Fibroblast of villous mesenchyme (primary cell): ENCODE measurements at places on chromosomes 11 and 22.
A peak's percentile ranks its signal among the peaks of the same experiment; 100 is the strongest.

DNA sequence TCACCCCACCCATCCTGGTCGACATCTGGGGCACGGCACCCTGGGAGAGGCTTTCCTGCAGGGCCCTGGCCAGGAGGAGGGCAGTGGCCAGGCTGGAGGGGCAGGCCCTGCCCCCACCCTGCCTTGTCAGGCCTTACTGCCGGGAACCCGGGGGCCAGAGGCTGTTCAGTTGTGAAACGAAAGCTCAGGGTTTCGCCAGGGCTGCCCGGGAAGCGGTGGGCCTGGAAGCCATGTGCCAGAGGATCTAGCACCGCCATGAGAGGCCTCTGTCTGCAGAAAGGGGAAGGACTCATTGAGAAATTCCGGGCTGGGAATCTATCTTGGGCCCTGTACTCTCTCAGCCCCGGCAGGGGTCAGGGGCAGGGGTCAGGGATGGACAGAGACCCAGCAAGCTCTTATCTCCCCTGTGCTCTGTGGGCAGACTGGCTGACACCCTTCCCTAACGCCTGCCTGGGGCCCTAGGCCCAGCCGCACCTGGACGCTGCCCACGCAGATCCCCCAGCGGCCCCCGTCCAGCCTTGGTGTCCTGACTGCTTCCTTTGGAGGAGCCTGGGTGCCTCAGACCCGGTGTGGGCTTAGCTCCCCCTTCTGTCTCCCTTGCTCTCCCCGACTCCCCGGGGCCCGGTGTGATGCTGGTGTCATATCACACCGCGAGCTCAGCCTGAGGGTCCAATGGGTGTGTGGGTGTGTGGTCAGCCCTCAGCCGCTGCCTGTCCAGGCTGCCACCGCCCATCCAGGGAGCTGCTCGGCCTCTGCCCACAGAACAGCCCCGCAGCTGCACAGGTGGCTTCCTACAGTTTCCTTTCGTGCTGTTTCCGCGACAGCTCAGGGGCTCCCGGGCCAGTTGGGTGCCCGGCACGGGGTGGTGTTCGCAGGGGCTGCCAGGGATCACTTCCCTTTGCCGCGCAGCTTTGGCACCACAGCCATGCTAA lies 6.5 kb downstream of the PIM3 start:
- DNase-seq, result peak; percentile 89

GRCh38 chr11:79265756-79266322 lies 175.0 kb downstream of the TENM4 start:
- DNase-seq, result no peak

DNA sequence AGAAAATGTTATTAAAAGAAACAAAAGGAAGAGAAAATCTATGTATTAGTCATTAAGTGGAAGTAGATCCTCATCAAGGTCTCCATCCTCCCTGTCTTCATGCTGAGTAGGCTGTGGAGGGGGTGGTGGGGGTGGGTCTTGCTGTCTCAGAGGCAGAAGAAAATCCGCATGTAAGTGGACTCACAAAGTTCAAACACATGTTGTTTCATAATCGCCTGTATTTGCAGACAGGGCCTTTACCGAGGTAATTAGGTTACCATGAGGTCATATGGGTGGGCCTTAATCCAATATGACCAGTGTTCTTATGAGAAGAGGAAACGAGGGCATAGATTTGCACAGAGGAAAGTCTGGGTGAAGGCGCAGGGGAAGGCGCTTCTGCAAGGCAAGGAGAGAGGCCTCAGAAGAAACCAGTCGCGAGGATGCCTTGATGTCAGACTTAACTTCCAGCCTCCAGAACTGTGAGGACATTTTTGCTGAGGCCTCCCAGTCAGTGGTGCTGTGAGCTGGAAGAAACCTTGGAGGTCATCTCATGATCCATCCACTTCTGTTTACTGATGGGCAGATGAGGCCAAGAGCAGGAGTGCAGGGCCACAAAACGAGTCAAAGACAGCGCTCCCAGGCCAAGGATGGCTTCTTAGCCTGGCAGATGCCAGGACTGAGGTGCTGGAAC lies 49.3 kb upstream of the THY1 start:
- DNase-seq, result peak; percentile 65

- DNase-seq, result peak; percentile 69
These were observed 801 bp upstream of the TXNRD2 start for GRCh38 chr22:19942157-19943081.

- DNase-seq, result no peak
These were observed 1.7 kb upstream of the DCHS1 start for GRCh38 chr11:6657346-6657745.

- no peak for DNase-seq
These were observed 163.4 kb downstream of the INSC start for GRCh38 chr11:15278128-15278527.

DNA sequence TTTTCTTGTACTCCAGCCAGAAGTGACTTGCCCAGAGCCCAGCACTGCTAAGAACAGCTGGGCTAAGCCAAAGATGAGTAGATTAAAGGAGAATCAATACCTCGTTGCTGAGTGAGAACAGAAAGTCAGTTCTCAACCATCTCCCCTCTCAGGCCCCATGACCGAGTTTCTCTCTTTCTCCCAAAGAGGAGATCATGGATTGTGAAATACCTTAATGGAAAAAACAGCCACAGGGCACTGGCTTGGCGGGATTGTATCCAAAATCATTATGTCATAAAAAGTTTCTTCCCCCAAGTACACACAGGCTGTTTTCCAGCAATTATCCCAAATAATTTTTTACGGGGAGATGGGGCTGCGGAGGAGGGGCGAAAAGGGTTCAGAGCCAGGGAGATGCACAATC lies 111.8 kb upstream of the TMEM45B start:
- peak; percentile 32 for DNase-seq

DNA sequence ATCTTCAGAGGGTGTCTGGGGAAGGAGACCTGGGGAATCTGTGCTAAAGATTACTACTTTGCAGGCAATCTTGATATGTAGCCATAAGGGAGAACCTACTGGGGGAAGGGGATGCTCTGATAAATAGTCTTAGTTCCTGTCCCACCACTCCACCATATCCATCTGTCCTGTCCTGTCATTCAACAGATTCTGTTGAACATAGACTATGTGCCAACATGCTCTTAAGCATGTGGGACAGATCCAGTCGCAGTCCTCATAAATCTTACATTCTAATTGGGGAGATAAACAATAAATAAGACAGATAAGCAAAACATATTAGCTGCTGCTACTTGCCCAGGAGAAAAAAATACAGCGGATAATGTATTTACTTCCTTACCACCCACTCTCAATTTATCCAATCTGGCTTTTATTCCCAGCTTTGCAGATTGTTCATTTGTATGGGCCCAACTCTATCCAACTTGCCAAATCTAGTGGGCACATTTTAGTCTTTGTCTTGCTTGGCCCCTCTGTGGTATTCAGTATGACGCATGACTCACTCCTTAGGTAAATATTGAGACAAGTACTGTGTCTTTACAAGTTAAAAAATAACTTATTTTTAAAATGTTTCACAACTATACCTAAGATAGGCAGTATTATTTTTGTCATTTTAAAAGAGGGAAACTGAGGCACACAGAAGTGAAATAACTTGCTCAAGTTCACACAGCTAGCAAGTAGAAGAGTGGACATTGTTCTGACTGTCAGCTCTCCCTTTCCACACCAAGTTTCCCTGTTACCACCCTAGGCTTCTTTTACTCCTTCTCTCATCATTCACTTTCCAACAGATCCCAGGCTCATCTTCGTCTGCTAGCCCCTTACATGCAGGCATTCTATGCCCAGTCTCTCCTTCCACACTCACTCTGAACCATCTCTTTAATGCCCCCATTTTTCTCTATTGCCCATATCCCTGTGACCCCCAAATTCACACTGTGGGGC lies 133.6 kb upstream of the SESN3 start:
- no peak for DNase-seq

DNA sequence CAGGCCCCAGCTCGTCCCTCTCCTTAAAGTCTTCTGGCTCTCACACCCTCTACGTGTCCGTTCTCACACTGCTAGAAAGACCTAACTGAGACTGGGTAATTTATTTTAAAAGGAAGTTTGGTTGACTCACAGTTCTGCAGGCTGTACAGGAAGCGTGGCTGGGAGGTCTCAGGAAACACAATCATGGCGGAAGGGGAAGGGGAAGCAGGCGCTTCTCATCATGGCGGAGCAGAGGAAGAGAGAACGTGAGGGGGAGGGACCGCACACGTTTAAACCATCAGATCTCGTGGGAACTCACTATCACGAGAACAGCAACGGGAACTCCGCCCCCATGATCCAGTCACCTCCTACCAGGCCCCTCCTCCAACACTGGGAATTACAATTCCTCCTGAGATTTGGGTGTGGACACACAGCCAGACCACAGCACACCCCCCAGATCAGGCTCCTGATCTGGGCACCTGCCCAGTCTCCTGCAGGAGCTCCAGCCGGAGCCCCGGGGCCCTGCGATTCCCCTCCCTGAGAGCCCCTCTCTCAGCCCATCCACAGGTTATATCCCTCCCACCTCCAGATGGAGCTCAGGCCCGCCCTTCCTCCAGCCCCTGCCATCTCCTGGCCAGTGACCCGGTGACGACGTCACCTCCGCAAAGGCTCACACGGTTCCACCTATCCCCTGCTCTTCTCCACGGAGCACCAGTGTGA lies 170.2 kb downstream of the BRD1 start:
- no peak for DNase-seq

GRCh38 chr11:28763876-28764275 lies 655.7 kb downstream of the METTL15 start:
- DNase-seq, result no peak

GRCh38 chr11:30422447-30423278 lies 99.8 kb downstream of the ARL14EP start:
- DNase-seq, result no peak

DNA sequence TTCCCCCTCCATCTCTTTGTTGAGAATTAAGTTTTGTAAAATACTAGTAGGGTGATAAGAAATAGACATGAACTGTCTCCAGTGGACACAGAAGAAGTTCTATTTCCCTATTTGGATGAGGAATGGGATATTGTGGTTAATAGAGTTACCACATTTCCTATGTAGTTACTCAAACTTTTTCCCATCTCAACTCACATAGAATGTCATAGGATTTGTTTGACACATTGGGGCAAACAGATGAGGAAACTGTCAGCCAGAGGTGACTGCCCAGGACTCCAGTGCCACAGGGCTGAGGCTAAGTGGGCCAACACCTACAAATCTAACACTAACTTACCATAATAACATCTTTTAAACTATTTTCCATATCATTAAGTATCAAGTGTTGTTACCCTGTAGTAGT lies 58.3 kb downstream of the CCDC83 start:
- DNase-seq, result no peak

- no peak for DNase-seq
These were observed 74.5 kb downstream of the FAM76B start for GRCh38 chr11:95714843-95715776.

DNA sequence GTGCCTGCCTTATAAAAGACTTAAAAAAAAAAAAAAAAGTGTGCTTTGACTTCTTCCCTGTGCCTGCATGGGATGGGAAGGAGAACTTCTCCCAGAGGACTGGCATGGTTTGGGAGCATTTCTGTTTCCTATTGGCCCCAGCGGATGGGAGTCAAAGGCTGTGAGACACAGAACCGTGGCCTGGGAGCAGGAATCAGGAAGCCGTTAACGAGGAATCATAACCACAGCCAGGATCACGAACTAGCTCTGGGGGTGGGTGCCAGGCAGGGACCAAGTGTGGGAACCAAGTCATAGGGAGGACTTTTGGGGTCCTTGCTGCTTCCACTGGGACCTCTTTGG lies 526 bp downstream of the C1QTNF6 start:
- DNase-seq, result peak; percentile 81

GRCh38 chr11:18320617-18321016 lies 1.3 kb downstream of the HPS5 start:
- DNase-seq, result no peak

DNA sequence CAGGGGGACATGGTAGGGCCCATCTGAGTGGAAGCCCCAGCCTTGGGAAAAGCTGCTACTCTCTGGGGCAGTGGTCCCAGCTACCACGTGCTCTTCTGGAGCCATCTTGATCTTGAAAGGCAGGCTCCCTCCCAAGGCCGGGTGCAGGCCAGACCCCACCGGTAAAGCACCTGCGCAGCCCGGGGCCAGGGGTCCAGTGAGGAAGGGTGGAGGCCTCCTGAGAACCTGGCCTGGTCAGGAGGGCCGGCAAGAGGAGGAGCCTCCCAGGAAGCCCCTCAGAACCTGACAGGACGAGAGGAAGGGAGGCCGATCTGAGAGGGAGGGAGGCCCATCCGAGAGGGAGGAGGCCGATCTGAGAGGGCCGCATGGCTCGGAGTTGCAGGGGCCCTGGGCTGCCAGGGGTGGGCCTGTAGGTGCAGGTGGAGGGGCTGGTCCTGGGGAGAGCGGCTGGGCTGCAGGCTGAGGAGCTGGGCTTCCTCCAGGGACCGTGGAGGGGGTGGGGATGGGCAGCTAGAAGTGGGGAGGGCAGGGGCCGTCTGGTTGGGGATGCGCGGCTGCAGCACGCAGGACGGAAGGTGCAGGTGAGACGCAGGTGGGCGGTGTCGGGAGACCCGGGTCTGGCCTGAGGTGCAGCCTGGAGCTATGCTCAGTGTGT lies 529 bp downstream of the GRAMD4 start:
- DNase-seq, result no peak

GRCh38 chr11:2138431-2139122 lies 612 bp downstream of the IGF2 start:
- DNase-seq, result peak; percentile 45

GRCh38 chr11:72924568-72925190 lies 110.5 kb downstream of the ATG16L2 start:
- DNase-seq, result peak; percentile 72
